Melanocyte of skin (primary cell): ENCODE measurements at places on chromosomes 3 and 15. TPM values are rescaled to one million over a fixed set of nuclear protein-coding genes. Genes with fewer than 3 reads are reported as not detected.

Gene ARGFX
- not detected in 2 replicates for total RNA-seq

Gene P2RY12
- total RNA-seq, result 2.9 and 3.4 TPM in 2 replicates

Gene STRC
- total RNA-seq, result under 0.01 TPM in 1 of 2 replicates, not detected in the other

Gene MESP2
- total RNA-seq, result 0.15 TPM in 1 of 2 replicates, not detected in the other

Gene MST1R
- total RNA-seq, result 1.1 and 3.4 TPM in 2 replicates

Gene PLOD2
- 29.0 and 39.3 TPM in 2 replicates for total RNA-seq
